ENCODE measurements at places on chromosomes 13 and 19.

DNA sequence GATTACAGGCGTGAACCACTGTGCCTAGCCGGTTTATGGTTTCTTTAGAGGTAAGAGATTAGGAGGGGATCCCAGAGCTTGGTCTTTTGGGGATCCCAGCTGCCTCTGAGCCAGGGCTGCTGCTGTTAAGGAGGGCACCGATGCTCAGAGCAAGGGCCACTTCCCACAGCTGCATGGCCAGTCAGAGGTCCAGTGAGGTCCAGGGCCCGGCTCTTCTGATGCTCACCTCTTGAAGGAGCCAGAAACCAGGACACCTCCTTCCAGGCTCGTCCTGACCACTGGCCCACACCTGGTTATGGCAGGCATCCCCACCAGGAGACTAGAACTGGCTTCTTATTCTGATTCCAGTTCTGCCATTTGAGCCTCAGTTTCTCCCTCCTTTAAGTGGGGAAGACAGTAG, 149.0 kb downstream of the TEX29 start:
- no peak for DNase-seq

GRCh38 chr19:29524201-29524911, 1.4 kb upstream of the VSTM2B start:
- DNase-seq: no peak

GRCh38 chr13:58907347-58907746, 1256.4 kb downstream of the DIAPH3 start:
- peak; percentile 0 for DNase-seq

GRCh38 chr19:8150178-8150865, 930 bp upstream of the FBN3 start:
- no peak for DNase-seq

GRCh38 chr13:94636942-94637578, 35.4 kb downstream of the GPR180 start:
- DNase-seq: no peak
